CD4-positive, alpha-beta memory T cell (primary cell): ENCODE measurements at places on chromosomes 4 and X.

DNA sequence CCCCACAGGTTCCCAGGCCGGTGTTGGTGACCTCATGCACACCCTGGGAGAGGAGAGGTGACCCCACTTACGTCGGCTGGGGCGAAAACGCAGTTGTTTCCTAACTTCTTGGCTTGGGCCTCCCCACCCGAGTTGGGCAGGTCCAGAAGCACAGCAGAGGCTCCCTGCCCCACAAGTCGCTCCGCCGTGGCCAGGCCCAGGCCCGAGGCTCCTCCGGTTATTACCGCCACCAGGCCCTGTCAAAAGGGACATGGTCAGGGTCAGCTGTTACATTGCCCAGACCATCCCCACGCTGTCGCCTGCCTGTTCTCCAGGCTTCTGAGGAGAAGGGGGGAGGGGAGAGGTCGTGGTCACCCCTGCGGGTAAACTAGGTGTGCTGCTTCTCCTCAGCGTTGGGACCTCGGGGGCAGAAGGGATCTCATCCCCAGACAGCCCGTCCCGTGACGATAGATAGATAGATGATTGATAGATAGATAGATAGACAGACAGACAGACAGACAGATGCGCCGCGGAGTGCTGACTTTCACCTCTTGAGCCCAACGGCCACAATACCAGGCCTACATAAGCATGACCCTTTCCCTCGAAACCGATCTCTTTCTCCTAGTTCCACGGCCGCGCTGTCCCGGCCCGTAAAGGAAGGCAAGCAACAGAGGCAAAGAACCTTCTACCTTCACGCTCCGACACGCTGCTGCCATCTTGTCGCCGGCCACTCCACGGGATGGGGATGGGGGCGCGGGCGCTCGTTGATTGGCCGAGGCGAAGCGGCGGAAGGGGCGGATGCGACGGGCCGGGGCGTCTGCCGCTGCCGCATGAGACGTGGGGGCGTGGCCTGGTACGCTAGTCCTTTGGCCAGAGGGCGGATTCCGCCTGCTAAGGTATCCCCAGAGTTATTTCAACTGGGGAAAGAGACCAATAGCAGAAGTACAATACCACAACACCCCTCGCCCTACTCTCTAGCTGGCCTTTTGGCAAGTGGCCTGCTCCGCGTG lies at the start of gene HSD17B10:
Gene HSD17B10, minus strand, starts transcription at position 720 of the 989 bp plus-strand sequence. Its CDS starts 25 bp downstream, at position 695.
- DNase-seq: peak; percentile 81

DNA sequence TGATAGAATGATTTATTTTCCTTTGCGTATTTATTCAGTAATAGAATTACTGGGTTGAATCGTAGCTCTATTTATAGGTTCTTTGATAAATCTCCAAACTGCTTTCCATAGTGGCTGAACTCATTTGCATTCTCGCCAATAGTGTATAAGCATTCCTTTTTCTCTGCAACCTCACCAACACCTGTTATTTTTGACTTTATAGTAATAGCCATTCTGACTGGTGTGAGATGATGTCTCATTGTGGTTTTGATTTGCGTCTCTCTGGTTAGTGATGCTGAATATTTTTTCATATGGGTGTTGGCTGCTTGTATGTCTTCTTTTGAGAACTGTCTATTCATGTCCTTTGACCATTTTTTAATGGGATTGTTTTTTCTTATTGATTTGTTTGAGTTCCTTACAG lies 160.7 kb downstream of the MID1IP1 start:
- no peak for DNase-seq

DNA sequence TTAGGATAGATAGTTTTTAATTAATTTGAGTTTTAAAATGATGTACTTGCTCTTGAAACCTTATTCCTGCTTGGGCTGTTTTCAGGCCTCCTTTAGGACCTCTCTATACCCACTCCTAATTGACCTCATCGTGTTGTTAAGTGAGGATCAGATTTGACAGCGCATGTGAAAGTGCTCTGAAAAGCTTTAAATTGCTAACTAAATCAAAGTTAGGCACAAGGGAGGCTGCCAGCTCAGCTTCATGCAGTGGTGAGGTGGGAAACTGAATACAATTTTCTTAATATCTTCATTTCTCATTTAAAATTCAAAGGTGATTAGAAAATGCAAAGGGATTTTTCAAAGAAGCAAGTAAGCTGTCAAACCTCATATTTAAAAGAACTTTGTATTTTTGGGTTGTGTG lies 20.0 kb downstream of the FHDC1 start:
- DNase-seq: no peak

GRCh38 chr4:121308328-121308663 lies 72.5 kb downstream of the QRFPR start:
- no peak for DNase-seq

DNA sequence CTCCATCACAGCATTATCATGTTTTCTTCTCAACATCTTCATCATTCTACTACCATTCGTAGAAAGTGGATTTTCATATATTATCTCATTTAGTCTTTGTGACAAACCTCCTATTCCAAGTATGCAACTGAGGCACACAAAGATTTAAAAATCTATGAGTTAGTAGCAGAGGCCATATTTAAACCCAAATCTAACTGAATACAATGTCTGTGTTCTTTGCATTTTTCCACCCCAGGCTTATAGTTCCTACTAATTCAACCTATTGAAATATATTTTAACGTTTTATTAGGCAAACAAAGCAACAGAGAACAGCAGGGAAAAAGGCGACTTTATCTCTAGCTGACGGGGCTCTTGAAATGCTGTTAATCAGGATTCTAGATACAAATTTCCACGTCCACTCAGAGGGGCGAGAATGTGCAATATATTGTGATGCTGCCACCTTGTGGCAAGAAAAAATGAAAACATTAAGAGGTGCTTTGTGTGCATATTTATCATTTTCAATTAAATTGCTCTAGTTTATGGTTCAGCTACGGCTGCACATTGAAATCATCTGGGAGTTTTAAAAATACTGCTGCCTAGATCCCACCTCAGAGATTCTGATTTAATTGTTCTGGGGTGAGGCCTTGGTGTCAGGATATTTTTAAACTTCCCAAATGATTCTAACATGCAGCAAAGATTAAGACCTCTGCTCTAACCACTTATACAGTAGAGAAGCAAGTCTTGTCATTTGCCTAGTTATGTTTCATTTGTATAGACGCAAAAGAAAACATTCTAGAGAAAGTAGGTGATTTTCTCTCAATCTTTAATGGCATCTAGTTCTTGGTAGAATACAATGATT lies 315.9 kb downstream of the MAPK10 start:
- no peak for DNase-seq

- DNase-seq: no peak
Measured at GRCh38 chr4:1377606-1378261, 28.5 kb downstream of the NKX1-1 start.

DNA sequence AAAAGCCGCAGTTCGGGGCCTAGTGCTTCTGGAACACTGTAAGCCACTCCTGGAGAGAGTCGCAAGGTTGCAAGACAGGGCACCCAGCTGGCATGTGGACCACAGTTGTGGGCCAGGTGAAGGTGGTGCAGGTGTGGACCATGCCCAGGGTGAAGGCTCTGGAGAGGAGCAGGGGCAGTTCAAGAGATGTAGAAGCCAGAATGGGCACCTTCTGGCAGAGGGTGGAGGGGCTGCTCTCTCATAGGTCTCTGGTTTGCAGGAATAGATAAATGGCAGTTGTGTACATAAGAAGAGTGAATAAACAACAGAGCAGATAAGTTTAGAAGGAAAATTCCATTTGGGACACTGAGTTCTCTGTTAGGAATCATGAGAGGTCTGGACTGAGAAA lies 38.6 kb downstream of the TNIP3 start:
- no peak for DNase-seq

GRCh38 chr4:64893205-64893604 lies 484.0 kb upstream of the TECRL start:
- DNase-seq: no peak

DNA sequence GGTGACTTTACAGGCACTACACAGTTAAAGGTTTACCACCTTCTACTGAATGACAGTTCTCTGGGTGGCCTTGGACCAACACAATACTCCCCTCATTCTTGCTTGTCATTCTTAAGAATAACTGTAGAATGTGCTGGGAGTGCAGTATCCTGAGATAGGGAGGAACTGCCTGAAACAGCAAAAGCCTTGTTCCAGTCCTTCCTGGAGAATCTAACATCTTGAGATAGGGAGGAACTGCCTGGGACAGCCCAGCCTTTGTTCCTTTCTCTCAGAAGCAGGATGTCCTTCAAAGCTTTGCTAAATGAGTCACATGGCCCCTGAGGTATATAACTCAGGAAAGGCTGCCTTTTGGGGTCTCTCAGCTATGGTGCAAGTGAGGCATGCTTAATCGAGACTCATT lies 145.7 kb upstream of the MBNL3 start:
- no peak for DNase-seq

DNA sequence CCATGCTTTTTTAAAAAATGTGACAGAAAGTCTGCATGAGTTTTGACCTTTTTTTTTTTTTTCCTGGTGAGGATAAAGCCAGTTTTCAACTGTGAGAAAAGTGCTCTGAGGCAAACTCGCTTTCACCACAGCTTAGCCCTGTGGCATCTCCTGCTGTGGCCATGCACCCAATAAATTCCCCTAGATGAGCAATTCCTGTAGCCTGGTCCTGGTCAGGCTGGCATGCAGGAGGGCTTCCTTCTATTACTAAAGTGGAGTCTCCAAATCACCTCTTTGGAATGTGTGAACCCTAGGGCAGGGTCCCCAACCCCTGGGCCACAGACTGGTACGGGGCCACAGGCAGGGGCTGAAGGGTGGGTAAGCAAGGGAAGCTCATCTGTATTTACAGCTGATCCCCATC lies 265.4 kb downstream of the RAPGEF2 start:
- no peak for DNase-seq

- peak; percentile 16 for DNase-seq
Measured at GRCh38 chrX:1658071-1658491, 43.2 kb downstream of the ASMT start.

GRCh38 chrX:133985164-133985966 lies at the start of gene GPC3:
Gene GPC3, minus strand, starts transcription at chrX:133985594.
- DNase-seq: peak; percentile 30

DNA sequence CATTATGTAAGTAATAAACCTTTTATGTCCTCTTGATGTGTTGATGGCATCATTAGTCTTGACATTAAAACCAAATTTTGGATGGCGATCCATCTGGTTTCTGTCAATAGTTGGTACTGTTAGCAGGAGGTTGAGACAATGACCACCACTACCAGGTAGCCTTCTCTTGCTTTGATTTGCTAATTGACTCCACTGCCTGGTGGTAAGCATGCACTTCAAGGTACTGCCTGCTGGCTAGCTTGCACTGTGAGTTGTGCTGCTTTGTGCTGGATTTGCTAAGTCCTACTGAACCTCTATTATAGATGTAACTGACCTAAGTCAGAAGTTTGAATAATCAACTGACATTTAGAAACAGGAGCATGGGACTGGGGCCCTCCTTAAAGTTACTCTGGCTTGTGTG lies 46.3 kb downstream of the ATP1B4 start:
- no peak for DNase-seq

DNA sequence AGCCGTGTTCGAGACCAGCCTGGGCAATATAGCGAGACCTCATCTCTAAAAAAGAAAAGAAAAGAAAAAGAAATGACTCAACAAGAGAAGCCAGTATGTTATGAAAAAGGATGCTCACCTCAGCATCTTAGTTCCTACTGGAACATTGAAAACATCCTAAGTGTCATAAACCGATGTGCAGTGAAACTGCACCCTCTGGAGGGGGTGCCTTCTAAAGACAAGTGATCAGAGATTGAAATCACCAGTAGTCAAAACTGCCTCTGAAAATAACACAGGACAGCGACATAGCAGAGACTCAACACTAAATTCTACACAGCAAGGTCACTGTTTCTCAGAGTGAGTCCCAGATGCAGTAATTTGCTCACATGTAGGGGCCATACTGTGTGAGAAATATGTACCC lies 28.0 kb upstream of the ATP6AP2 start:
- no peak for DNase-seq
